Stimulated activated memory B cell treated with anti-CD40 and anti-IgM and Interleukin-4, amounts not matched to agents 10 μg/mL and 1 μg/mL and 100 μg/mL, for 72 hours (primary cell): ENCODE measurements at places on chromosomes 1 and 21.

DNA sequence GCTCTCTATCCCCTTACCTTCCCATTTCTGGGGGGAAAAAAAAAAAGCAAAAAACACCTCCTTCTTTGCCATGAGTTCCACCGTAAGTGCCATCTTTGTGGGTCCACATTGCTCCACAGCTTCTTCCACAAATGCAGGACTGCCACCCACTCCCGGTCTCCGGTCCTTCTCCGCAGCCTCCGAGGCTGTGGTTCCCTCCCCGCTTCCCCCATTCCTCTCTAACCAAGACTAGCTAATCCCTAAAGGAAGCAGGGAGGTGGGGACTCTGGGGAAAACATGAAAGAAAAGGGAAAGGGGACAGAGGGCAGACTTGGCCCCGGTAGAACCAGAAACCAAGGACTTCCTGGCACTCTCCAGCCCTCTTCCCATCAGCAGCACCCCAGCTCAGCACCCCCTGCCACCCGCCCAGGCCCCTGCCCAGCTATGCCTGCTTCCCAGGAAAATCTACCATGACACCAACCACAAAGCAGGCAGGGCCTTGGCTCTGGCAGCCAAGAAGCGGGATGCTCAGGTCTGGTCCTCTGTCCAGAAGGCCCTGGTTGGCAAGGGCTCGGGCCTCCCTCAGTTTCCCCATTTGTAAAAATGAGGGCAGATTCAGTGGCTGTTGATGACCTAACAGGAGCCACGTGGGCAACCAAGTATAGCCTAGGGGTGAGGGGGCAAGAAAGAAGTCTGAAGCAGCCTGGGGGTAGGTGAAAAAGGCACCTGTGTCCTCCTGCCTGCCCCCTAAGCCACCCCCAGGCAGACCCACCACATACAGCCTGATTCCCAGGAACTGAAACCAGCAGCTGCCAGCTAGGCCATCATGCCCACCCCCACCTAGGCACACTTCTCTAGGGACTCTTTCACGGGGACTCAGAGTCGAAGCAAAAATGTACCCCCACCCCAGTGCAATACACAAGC, 2.5 kb downstream of the EPHA2 start:
- no peak for ATAC-seq

DNA sequence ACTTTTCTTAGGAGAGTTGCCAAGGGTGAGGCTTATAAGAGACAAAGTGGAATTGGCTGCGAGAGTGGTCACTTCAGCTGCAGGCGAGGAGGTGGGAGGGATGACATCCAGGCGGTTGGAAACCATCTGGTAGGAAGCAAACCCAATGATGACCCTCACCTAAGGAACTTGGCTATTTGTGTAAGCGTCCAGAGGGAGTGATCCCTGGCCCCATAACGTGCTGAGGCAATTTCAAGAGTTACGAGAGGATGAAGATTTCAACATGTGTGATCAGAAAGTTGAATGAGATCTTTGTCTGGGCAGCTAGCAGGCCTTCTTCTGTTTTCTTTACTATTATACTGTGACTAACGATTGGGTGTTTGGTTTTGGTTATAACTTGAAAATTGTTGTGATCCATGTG, 102.7 kb upstream of the VANGL1 start:
- ATAC-seq = no peak

DNA sequence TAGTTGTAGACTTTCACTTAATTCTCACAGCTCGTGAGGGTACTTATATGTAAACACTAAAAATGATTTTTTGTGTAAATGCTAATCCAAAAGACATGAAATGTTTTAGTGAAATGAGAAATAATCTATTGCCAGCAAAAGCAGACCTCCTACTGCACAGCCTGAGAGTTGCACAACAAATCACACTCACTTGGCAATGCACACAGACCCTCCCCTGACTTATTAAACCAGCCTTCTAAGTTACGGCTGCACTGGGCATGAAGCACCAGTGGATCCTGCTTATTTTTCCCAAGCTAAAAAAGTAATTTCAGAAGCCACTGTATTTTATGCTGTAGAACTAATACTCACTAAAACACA, 10.3 kb downstream of the ERRFI1 start:
- ATAC-seq = no peak

DNA sequence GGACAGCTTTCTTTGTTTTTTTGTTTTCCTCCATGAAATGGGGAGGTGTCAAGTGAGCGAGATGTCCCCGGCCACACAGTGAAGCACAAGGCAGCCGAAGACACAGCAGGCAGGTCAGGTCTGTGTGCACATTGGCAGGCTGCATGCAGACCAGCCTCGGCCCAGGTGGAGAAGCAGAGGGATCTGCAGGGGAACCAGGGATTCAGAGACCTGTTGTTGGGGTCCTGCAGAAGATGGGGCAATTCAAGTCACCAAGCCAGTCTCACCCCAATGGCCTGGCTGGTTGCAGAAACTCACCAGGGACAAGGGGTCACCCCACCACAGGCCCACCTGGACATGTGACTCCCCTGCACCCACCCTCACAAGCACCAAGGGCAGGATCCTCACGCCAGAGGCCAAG, 4.0 kb upstream of the ABCG1 start:
- no peak for ATAC-seq

GRCh38 chr1:214660900-214661299, 57.9 kb downstream of the CENPF start:
- ATAC-seq = no peak

DNA sequence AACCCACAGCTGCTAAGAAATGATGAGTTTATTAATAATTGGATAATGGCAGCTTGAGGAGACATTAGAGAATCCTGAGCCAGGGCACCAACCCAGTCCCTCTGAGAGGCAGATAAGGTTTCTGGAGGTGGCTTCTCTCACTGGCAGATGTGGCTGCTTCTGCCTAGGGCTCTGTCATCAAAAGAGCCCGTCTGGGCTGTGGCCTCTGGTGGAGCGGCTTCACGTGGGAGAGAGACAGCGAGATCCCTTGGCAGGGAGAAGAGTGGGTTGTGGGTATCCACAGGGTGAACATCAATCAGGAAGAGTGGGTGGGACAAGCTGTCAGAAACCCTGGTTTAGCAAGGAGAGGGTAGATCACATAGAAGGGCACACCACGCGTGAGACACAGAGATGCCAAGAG, 30.0 kb downstream of the VWA5B1 start:
- ATAC-seq = no peak

- no peak for ATAC-seq
Measured at GRCh38 chr1:29655145-29655544, 418.8 kb downstream of the PTPRU start.

- no peak for ATAC-seq
Measured at GRCh38 chr1:44812822-44813543, 4.7 kb downstream of the BTBD19 start.

DNA sequence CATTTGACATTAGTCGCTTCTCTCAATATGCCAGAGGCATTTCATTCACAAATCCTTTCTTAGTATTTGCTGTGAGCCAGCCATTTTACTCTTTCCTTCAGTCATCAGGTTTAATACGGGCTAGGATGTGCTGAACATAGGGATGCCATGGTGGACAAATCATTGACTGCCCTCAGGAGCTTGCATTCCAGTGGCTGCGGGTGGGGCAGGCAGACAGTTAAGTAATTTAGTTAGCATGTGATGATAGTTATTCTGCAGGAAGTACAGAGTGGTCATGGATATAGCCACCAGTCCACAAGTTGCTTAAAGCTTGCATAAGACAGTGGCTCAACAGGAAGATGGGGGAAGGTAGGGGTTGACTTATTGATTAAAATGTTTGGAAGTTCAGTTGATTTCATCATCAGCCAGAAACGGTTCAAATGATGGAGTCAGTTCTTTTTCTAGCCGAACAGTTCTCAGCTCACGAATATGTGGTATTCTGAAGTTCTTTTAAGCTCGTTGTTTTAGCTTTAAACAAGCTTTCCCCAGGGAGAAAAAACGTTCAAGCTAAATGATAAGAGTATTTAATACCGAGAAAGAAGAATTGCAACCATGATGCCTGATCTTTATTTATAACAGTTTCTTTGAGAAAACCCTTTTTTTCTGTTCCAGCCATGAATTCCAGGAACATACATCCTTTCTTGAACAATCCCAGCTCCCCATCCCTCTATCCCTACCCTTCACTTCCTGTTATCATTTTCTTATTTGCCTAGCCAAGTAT, 1.4 kb downstream of the SLC22A15 start:
- no peak for ATAC-seq

GRCh38 chr1:78718566-78718965, 68.9 kb downstream of the IFI44 start:
- peak; percentile 34 for ATAC-seq

GRCh38 chr1:20100632-20101355, 18.5 kb downstream of the PLA2G2D start:
- peak; percentile 66 for ATAC-seq

DNA sequence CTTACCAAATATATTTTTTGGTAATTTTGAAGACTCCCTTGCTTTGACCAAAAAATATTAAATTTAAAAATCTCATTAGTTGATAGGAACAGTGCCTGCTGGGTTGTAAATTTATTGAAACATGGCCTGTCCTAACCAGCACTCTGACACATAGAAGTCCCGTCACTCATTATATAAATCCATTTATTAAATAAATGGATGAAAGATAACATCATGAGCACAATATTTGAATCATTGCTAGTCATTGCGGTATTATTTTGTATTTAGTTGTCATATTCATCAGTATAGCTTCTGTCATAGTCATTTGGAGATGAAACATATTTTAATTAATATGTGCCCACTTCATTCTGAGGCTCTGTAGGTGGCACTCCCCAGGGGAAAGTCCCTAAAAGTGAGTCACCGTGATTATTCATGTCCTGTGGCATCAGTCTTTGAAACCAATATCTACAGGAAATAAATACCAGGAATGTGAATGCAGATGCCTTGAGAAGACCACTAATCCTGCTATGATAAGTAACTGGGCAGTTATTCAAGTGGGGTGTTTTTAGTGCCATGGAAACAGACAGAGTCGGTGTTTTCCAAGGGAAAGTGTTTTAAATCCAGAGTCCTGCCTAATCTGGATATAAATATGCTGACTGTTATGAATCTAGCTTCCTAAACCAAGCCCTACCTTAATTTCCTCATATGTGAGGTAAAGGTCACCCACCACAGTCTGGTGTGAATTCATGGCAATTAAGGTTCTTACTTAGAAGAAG, 302.0 kb downstream of the DUSP10 start:
- ATAC-seq = peak; percentile 76

DNA sequence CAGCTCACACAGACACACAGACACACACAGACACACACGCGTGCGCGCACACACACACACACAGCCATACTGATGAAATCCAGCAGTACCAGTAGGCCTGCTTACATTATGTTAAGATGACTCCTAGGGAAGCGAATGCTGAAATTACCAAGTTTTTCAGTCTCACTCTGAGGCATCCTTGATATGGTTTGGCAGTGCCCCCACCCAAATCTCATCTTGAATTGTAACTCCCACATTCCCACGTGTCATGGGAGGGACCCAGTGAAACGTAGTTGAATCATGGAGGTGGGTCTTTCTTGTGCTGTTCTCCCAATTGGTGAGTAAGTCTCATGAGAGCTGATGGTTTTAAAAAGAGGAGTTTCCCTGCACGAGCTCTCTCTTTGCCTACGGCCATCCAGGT, 64.1 kb downstream of the TIAM1 start:
- ATAC-seq = no peak

DNA sequence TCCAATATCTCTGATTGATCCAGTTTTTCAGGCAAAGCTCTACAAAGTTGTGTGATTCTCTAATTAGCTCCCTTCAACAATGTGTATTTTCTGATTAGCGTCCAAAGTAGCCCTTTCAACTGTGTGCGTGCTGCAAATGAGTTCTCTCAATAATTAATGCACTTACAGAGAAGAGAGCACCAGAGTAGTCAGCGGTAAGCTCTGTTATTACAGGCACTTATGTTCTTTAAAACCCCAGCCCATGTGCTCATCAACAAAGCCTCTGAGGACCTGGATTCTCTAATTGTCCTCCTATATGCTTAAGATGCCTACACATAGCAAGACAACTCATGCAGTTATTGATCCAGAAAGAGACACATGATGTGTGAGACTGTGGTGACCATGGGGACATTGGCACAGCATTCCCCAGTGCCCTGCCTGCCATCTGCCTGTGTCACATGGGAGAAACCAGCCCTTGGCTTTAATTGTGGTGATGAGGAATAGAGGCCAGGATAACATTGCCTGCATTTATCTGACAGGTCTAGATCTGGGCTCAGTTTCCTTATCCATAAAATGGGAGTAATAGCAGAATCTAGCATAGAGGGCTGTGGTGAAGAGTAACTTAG, 151.7 kb downstream of the PCP4 start:
- no peak for ATAC-seq

DNA sequence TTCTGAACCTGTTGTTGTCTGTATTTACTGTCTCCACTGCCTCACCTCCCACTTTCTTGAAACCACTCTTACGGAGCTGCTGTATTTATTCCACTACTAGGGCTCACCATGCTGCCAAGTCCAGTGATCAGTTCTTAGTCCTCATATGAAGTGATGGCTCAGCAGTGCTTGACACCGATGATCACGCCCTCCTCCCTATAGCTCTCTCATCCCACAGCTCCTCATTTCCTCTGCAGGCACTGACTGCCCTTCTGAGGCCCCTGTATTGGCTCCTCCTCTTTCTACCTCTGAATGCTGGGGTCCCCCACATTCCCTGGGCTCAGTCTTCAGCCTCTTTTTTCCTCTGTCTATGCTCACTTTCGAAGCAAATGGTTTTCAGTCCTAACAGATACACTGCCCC, 3.4 kb downstream of the CLCA1 start:
- no peak for ATAC-seq

- ATAC-seq = no peak
Measured at GRCh38 chr1:3943806-3944577, 43.9 kb upstream of the C1orf174 start.

GRCh38 chr1:66552829-66553228, 18.9 kb downstream of the SGIP1 start:
- no peak for ATAC-seq

GRCh38 chr1:153231785-153232184, 14.4 kb downstream of the PRR9 start:
- no peak for ATAC-seq

DNA sequence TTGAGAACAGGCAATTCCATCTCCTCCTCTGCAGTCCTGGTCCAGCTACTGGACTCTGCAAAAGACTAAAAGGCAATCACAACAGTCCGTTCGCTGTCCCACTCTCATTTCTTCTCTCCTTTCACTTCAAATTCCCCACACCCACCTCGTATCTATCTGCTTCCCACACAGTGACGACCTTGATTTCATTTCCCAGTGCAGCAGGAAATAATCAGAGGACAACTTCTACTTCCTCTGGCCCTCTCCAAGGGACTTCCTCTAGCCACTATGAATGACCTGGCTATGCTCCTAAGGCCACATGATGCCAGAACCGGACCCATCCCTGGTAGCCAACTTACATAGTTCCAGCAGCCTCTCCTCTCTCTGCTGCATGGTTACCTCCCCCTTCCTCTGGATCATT, 8.0 kb downstream of the NOL9 start:
- no peak for ATAC-seq

DNA sequence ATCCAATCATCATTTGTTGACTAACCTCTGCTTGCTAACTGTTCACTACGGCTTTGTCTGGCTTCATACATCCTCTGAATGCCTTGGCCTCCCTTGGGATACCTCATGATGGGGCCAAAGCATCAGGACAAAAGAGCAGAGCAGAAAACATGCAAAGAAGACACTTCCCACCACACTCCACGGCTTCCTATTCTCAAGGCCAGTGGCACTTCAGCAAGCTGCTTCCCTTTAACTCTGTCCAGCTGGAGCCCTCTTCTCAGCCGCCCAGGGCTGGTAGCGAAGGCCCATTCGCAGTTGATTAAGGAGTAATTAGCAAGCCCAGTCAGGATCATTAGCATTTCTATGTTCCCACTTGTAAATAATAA, 224.3 kb upstream of the FGGY start:
- ATAC-seq = no peak

- ATAC-seq = no peak
Measured at GRCh38 chr1:168370586-168370985, 89.9 kb downstream of the TBX19 start.
